ENCODE measurements at places on chromosomes 11 and 22.
A peak's percentile ranks its signal among the peaks of the same experiment; 100 is the strongest.

- no peak for DNase-seq
Measured at GRCh38 chr22:46240907-46241306, 9.2 kb downstream of the CDPF1 start.

GRCh38 chr11:60235321-60235720 lies 7.6 kb downstream of the MS4A4E start:
- DNase-seq: no peak

GRCh38 chr11:67364783-67365722 lies 8.3 kb downstream of the CLCF1 start:
- no peak for DNase-seq

GRCh38 chr22:35334004-35334403 lies 34.3 kb downstream of the TOM1 start:
- DNase-seq: no peak

- no peak for DNase-seq
Measured at GRCh38 chr11:46339816-46340215, 7.4 kb upstream of the DGKZ start.

DNA sequence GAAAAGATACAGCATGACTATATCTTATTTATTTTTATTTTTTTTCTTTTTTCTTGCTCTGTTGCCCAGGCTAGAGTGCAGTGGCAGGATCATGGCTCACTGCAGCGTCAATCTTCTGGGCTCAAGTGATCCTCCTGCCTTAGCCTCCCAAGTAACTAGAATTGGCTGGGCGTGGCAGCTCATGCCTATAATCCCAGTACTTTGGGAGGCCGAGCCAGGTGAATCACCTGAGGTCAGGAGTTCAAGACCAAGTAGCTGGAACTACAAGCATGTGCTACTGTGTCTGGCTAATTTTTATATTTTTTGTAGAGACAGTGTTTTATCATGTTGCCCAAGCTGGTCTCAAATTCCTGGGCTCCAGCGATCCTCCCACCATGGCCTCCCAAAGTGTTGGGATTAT lies 28.3 kb upstream of the CCDC134 start:
- DNase-seq: no peak

GRCh38 chr11:7573558-7574296 lies 59.9 kb downstream of the PPFIBP2 start:
- DNase-seq: peak; percentile 33

DNA sequence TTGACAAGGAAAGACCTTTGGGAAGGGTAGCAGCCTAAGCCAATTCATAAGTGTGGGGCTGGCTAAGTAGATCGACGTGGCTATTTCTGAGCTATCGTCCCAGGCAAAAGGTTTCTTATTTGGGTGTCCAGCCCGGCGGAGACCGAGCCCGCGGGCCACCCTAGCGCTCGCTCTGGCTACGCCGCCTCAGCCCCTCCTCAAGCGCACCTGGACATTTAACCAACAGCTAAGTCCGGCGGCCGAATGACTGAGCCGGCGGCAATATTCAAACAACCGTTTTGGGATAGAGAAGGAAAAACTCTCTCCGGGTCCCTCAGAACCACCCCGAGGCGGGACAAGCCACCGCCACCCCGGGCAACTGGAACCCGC lies 457 bp downstream of the RNF141 start:
- DNase-seq: peak; percentile 67

GRCh38 chr11:27357250-27357649 lies 5.8 kb downstream of the CCDC34 start:
- DNase-seq: peak; percentile 46

DNA sequence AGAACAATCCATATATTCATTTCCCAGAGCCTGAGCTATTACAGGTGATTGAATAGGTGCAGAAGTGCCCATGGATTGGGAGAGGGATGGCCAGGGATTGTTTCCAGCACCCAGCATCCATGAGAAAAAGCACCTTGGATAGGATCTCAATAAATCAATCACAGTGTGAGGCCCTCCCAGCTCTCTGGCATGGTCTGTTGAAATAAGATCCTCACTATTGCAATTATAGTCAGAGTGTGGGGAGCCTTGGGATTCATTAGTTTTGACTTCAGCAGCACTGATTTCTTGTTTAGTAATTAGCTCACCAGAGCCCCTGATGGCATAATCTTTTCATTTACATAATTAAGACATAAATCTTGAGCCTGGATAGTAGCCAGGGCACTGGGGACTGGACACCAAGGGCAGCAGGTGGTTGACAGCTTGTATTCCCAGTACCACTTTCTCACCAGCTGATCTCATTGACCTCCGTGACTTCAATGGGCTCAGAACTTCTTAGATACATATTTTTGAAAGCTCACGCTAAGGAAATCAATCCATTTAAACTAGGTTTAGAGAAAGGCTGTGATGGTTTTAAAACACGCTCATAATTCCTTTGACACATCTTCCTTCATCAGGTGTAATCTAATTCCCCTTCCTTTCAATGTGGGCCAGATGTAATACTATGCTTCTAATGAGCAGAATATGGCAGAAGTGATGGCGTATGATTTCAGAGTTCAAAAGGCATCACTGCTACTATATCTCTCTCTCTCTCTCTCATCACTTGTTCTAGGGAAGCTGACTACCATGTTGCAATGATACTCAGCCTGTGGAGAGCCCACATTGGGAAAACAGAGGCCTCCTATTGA lies 22.1 kb upstream of the DRD2 start:
- no peak for DNase-seq

- no peak for DNase-seq
Measured at GRCh38 chr11:8823174-8823742, 87.7 kb upstream of the AKIP1 start.

DNA sequence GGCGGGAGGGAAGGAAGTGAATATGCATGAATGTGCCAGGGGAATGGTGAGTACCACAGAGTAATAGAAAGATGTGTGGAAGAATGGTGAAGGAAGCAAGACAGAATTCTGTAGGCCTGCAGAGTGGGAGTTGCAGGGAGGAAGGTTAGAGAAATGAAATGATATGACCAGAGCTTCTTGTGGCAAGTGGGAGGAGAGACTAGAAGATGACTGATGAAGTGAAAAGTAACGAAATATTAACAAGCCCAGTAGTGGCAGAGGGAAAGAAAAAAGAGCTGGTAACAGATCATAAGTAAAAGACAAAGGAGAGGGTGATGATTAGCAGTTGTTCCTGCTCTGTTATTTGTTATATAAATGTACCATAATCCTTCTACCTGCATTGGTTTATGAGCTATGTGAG lies 1.0 kb upstream of the ALKBH8 start:
- DNase-seq: no peak
